Activated T-helper 17 cell treated with anti-CD3 and anti-CD28 coated beads, Interleukin-2, amount 50 U/mL, for 72 hours (primary cell): ENCODE measurements at places on chromosomes 2 and 18. TPM values are rescaled to one million over a fixed set of nuclear protein-coding genes. Genes with fewer than 3 reads are reported as not detected.

SLC9A2 gene
- not detected for total RNA-seq

PRSS56 gene
- not detected for total RNA-seq

CHST10 gene
- 9.9 TPM for total RNA-seq

PIK3C3 gene
- total RNA-seq = 106 TPM

SLC4A3 gene
- not detected for total RNA-seq

RIT2 gene
- not detected for total RNA-seq

DNA sequence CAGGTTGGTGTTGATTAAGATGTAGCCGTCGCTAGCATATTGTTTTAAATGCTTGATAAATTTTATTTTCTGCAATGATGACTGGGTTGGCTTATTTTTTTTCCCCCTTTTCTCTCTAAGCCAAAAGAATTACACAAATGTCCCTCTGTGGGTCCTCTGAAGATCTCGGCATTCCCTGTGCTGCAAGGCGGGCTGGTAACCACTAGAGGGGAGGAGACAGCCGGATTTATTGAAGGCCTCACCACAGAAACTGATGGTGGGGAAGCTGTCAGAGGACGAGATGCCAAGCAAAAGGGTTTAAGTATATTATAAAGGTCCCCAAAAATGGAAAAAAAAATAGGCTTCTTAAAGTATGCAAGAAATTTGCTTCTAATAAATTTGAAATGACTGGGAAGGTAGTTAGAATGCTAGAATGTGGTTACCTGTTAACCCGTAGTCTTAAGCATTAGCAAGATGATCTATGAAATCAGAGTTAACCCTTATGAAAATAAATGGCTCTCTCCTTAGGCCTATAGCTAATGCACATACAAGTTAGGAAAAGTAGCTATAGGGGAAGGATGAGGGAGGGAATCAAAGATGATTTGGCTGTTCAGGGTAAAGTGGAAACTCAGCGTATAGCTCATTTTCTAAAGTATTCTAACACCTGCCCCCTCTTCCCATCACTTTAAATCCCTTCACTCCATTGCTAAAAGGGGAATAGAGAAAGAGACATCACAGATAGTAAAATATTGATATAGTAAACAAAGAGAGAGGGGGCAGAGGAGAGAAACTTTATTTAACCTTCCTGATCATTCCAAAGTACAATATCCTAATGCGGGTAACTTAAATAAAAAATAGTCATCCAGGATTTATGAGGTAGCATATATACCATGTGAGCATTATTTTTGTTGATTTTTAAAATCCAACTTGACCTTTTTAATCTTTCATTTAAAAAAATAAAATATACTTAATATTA is 894.5 kb upstream of the POU3F3 start:
- ATAC-seq = no peak

DNA sequence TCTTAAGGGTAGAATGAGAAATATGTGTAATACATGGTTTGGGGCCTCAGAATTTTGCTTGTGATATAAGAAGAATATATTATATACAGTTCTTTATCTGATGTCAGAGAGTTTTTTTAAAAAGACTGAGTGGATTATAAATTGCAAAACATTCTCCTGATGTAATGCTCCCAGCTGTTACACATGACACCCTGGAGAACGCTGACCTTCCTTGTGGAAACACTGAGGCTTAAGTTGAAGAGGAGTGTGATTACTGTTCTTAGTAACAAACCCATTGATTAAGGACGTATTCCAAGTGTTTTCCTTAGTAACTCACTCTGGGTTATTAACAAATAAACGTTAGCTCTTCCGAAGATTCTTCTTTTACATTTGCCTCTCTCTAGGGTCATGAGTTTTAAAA is 1069.3 kb upstream of the CNTNAP5 start:
- no peak for ATAC-seq

- ATAC-seq = no peak
These were observed 23.1 kb upstream of the PNO1 start for GRCh38 chr2:68134554-68134953.

DNA sequence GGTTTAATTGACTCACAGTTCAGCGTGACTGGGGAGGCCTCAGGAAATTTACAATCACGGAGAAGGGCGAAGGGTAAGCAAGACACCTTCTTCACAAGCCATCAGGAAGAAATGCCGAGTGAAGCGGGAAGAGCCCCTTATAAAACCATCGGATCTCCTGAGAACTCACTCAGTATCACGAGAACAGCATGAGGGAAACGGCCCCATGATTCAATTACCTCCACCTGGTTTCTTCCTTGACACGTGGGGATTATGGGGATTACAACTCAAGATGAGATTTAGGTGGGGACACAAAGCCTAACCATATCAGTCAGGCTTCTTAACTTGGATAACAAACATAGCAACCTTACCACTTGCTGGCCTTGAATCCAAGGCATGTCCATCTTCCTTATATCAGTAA is 289.0 kb upstream of the STON1 start:
- no peak for ATAC-seq

DNA sequence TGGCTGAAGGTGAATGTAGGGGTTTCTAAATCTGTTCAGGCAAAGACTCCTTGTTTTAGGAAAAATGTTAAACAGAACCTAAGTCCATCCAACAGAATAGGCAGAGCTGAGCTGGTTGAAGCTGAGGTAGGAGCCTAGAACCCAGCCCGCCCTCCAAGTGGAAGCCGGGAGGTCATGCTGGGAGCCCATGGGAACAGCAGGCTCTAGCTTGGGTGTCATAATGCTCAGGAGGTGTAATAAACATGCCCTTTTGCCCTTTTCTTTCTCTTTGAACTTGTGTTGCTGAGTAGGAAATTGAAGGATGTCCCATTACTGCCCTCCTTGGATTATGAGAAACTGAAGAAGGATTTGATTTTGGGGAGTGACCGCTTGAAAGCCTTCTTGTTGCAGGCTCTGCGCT is 60.3 kb downstream of the ARMC9 start:
- ATAC-seq = no peak

DNA sequence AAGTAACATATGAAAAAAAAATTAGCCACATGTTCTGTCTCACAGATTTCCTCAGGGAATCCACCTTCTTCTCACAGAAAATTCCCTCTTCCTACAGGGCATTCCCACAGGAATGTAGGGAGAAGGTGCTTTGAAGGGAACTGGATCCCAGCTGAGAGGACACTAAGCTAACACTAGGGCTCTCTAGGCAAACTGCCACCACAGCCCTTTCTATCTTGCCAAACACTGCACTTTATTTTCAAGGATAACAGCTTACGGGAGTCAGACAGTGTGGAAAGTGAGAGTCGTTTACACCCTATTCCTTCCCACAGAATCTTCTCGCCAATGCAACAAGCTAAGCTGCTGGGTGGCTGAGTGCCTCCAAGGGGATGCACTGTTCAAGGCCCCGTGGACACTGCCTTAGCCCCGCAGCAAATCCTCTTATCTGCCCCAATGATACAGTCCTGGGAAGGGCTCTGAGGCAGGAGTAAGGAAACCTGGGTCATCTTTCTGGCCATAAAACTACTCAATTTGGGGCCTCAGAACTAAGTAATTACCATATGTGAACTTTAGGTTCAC is 76.9 kb downstream of the CCDC93 start:
- no peak for ATAC-seq

DNA sequence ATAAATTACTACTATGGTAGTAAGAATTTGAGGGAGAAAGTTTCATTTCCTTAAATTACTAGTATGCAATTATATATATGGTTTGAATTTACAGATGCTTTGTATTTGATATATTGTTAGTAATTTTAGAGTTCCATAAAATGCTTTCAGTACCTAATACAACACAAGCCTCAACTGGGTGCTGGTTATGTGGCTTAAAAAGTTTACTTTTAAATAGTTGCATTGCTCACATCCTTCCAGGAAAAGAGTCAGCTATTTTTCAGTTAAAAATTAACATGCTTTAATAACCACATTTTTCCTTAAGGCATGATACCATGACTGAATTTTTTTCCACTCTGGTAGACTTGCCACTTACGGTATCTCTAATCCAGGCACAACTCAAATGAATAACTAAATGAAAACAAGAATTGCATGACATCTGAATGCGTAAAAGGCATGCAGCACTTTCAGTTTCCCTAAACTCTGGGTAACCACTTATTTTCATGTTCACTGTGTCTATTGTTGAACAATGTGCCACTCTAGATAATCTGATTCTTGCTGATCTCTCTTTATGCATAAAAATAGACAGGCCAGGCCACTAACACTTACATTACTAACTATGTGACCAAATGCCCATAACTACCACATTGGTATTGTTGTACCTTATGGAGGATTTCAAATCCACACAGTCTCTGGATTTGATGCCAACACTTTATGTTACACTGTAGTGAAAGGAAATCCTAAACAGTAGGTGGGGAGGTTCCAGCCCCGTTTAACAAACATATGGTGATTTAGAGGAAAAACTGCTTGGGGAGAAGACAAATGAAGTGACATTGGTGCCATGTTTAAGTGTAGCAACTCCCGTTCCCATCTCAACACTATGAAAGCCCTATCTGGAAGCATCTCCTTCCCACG is 35.5 kb upstream of the SLC35F5 start:
- peak; percentile 91 for ATAC-seq

DNA sequence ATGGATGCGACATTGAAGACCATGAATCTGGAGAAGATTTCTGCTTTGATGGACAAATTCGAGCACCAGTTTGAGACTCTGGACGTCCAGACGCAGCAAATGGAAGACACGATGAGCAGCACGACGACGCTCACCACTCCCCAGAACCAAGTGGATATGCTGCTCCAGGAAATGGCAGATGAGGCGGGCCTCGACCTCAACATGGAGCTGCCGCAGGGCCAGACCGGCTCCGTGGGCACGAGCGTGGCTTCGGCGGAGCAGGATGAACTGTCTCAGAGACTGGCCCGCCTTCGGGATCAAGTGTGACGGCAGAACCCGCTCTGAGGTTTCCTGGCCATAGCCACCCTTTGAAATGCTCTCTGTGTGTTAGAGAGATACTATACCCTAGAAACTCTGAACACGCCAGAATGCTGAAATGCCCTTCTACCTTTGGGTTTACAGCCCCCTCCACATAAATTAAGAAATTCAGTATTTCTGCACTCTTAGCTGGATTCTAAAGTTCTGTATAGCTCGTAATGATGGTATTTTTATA is 659 bp downstream of the CHMP1B start:
- peak; percentile 43 for ATAC-seq

DNA sequence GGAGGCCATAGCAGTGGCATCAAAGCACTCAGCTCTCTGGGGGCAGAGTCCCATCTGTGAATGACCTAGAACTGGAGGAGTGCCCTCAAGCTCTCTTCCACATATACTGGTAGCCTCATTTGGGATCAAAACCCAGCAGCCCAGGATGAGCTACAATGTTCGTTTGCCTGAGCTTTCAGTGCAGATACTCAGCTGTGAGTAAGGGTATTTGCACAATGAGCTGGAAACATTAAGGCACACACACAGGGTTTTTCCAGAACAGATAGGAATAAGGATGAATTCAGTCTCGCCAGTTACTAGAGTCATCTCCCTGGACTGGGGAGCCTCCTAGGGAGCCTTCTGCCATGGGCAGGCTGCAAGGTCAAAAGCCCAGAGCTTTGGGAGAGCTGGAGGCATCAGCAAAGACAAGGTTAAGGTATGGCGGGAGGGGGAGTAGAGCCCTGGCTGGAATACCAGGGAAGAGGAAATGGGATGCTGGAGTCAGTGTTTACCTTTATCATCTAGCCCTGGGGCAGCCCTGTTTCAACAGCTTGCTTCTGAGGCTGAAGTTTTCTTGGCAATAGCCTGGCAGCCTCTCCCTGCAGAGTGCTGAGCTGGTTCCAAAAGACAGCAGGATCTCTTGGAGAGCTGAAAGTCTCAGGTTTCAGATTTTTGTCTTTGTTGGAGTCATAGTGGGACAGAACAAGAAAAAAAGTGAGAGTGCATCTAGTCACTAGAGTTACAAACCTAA is 187.7 kb downstream of the LOXHD1 start:
- no peak for ATAC-seq

DNA sequence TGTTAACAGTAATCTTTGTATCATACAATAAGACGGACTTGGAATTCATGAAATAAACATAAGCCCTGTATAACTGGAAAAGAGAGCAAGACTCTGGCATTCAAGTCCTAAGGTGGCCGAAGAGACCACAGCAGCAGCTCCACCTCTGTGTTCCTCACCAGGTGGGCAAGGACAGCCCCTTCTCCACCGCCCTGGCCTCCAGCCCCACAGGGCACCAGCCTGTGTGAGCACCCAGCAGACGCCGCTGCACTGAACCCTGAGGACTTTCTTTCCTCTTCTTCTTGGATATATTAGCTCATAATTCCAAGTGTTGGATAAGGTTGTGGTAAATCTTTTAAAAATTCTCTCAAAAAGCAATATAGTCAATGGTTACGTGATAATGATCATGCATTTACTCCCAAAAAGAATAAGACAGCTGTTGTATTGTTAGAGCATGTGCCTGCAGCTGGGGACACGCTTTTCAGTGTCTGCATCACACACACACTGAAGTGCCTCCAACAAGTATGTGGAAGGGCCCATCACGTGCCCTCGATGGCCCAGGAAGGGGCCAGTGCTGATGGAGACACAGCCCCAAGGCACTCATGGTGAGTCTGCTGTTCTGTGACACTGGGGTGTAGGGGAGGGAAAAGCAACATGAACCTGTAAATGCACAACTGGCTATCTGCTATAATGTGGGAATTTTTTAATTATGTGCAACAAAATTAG is 26.8 kb downstream of the FAM178B start:
- ATAC-seq = no peak

DNA sequence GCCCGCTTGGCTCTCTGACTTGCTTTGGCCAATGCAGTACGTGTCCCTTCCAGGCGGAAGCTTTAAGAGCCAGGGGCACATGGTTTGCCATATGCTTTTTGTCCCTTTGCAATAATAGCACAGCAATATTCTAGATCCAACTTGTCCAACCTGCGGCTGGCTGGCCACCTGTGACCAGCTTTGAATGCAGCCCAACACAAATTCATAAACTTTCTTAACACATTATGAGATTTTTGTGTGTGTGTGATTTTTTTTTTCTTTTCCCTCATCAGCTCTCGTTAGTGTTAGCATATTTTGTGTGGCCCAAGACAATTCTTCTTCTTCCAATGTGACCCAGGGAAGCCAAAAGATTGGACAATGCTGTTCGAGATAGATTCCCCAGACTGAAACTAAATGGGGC is 119.3 kb upstream of the SIX3 start:
- no peak for ATAC-seq

- no peak for ATAC-seq
These were observed 187.4 kb downstream of the LPIN1 start for GRCh38 chr2:11933854-11934253.

DNA sequence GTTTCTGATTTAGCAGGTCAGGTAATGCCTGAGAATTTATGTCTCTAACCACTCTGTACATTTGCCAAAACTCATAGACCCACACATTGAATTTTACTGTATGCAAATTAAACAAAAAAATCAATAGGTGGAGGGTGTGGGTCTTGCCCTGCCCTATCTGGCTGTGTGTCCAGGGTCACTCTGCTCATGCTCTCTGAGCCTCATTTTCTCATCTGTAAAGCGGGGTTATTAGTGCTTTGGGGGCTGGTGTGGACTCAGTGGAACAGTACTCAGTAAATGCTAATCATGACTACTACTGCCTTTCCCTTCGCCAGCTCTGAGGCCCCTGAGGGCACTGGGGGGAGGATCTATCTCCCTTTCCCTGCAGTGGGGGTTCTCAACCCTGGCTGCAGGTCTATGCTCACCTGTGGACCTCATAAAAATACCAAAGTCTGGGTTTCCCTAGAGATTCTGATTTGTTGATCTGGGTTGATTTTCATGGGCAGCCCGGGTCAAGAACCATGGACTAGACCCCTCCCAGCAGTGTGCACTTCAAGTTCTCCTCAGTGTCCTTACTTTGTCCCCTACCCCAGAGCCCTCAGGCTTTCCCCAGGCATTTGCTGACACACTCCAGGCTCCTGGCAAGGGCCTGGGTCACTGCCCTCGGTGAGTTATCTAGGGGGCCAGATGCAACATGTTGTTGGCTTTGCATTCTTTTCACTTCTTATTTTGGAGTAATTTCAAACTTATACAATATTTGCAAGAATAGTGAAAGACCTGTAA is 27.5 kb downstream of the MTHFD2 start:
- no peak for ATAC-seq

- ATAC-seq = no peak
These were observed 859.3 kb downstream of the BCL11A start for GRCh38 chr2:59694176-59694575.
